ENCODE measurements at places on chromosomes 5 and 9. TPM values are rescaled to one million over a fixed set of nuclear protein-coding genes. Genes with fewer than 3 reads are reported as not detected.
A peak's percentile ranks its signal among the peaks of the same experiment; 100 is the strongest.

- DNase-seq, result no peak
Observed at GRCh38 chr9:69933445-69933844, 110.2 kb upstream of the MAMDC2 start.

DNA sequence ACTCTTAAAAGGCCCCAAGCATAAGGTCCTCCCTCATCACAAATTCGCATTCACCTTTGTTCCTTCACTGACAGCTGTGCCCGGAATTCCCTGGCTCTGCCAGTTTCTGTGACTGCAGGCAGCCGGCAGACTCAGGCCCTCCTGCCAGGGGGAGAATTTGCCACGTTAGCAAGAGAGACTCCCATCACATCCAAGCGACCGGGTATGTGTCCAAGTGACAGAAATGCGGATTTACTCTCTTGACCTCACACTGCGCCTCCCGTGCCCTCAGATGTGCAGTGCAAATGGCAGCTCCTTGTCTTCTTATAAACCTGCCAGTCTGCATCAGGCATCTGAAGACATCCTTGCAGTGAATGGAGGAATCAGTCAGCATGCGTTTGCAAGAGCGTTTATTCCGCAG lies 187.1 kb upstream of the WWC1 start:
- no peak for DNase-seq

DNA sequence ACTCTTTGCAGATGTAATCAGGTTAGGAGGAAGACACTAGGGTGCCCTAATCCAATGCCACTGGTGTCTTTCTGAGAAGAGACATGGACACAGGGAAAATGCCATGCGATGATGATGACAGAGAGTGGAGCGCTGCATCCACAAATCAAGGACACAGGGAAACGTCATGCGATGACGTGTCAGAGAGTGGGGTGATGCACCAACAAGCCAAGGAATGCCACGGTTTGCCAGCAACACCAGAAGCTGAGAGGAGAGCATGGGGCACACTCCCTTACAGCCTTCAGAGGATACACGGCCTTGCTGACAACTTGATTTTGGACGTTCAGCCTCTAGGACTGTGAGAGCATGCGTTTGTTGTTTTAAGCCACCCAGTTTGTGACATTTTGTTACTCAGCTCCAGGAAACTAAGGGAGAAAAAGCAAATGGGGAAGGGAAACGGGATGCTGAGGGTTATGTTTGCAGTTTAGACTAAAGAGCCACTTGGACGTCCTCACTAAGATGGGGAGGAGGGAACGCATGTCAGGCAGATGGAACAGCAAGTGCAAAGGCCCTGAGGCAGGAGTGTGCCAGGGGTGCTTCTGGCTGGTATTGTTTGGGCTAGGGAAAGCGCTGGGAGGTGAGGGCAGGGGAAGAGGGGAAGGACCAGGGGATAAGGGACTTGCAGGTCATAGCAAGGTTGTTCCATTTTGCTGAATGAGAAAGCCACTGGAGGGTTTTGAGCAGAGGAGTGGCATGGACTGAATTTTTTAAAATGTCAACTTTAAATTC lies 2.5 kb upstream of the TENT4A start:
- no peak for DNase-seq

DNA sequence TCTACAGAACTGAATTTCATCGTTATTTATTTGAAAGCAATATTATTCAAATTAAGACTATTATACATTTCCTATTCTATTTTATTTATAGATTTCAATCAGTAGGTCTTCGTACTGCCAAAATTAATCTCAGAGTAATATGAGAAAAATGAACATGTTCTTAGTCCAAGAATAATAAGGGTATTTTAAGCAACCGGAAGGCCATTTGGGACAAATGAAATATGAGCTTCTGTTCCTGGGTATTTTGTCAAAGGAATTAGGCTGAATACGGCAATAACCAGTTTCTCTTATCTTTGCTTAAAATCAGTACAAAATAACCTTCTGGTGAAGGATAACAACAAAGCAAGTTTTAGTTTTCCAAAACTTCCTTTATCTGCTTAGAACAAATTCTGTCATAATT lies 410.3 kb upstream of the PRR16 start:
- DNase-seq, result no peak

DNA sequence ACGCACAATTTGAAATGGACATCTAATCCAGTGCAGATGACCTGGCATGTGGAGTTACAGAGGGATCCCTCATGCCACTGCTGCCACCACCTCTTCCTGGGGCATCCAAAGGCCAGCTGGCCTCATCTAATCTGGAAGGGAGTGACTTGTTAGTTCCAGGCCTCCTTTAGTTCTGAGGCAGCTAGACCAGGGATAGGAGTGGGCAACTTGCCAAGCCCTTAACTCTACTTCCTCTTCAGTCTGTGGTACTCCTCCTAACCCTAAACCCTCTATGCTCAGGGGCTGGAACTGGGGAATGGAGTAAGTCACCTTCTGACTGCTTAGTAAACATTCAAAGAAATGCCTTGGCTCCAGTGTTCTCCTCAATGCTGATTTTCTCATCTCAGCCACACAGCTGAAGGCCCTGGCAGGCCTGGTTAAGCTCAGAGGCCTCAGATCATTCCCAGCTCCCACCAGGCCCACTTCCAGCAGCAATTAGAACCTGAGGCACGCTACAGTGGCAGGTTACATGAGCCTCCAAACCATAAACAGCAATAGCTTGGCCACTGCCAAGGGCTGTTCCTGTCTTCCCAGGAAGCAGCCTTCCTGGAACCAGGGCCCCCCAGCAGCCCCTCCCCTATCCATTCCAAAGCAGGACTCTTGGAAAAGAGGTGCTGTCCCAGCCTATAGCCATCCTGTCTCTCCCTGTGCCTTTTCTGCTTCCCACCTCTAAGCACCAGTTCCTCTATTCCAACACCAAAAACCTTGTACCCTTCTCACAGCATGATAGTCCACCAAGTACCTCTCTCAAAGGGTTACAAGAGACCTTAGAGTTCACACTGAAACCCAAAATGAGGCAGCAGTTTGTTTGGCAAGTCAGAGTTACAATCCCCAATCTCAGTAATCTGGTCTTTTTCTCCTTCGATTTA lies 2.0 kb downstream of the EIF4EBP3 start:
- no peak for DNase-seq

DNA sequence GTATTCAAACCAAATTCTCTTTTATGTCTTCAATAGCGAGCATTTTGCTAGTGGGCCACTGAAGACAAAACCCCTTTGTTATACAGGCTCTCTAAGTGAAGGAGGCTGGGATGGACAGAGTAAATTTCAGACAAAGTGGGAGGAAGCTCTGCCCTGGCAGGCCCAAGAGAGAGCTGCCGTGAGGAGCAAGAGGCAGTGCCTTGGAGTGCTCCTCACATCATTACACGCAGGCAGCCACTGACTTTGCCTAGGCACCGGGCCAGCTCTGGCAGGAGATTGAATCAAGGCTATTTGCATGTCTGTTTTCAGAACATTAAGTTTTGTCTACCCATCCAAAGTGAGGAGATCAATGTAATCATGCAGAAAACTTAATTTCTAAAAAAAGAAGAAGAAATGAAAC lies 167.7 kb downstream of the CCDC192 start:
- DNase-seq, result no peak

GRCh38 chr9:130444565-130445221 lies at the start of gene ASS1:
Gene ASS1, plus strand, starts transcription at chr9:130444961. Its CDS starts 7,268 bp downstream, at chr9:130452229.
- no peak for DNase-seq

DNA sequence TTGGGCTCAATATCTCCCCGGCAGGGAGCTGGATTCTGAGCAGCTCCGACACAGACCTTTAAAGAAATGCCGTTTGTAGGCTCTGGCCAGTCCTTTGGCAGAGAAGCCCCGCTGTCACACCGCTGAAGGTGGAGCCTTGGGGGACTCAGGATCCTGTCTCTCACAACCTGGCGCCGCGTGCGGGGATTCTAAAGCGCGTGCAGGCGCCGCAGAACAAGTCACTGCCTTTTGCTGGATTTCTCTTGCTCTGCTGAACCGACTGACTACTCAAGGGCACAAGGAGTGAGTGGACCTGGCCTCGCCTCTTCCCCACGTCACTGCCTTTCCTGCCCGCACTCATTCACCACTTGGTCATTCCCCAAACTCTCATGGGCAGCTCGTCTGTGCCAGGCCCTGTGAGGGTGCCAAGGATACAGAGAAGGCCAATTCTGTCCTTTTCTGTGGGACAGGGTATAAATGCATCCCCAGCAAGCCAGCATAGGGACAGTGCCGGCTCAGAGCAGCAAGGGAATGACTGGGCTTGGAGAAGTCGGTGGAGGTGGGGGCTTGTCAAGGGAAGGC lies 69.3 kb downstream of the CRB2 start:
- DNase-seq, result no peak

- no peak for DNase-seq
Observed at GRCh38 chr5:92635001-92635461, 946.0 kb downstream of the NR2F1-AS1 start.

DNA sequence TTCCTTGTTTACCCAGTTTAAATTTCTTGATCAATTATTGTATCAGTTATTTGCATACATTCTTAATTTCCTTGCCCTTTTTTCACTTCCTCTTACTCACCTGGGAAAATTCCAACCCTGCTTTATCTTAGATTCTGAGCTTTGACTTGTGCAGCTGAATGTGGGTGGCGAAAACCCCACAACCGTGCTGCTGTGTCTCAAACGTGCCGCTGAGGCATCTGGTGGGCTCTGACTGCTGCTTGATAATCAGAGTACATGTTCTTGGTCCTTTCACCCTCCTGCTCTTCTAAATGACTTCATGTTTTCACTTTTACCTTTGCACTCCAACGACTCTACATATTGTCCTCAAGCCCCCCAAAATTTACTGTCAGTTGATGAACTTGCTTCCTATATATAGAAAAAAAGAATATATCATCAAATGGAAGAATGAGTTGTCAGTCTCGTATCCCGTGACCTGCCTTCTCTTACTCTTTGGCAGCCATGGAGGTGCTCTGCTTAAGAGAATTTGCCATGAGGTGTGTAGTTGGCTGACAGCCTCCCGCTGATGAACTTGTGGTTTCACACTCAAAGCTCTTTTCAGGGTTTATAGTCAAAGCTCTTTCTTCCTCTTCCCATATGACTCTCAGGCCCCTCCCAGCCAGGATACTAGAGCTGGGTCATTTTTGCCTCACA lies 14.0 kb upstream of the JAK2 start:
- no peak for DNase-seq

GRCh38 chr9:113879318-113879717 lies 3.2 kb downstream of the ZNF618 start:
- DNase-seq, result no peak

DNA sequence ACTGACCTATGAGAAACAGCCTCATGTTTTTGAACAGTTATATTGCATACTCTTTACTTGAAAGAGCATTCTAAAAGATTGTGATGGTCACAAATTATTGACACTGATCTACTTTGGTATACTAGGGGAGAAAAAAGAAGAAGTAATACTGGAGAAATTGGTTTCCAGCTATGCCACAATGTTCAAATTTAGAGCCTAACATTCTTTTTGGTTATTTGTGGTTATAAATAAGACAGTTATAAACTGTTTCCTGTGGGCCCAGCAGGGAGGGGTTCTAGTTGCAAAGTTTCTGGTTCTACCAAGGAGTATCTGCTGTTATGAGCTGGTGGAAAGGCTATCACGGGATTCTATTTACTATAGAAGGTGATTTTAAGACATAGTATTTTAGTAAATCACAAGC lies 4.8 kb downstream of the CWC27 start:
- DNase-seq, result no peak

DNA sequence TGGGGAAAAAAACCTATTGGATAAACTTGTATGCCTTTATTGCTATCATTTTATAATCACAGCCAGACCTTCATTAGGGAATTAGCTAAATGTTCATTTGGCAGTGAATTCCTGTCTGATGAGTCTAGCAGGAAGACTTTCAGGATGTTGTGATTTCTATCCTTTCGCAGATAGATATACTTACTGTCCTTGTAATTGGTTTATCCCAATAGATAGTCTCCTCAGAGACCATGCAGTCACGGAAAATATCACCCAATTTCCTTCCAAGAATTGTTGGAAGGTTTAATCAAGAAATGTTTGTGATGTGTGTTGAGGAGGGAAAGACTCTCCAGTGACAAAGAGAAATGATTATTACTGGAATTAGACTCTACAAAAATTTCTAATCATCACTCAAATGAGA lies 1937.9 kb upstream of the WWC1 start:
- no peak for DNase-seq

- DNase-seq, result peak; percentile 60
Observed at GRCh38 chr5:136279314-136279713, 86.0 kb downstream of the TRPC7 start.

GRCh38 chr9:118059484-118060278 lies 355.5 kb downstream of the TLR4 start:
- peak; percentile 2 for DNase-seq

GRCh38 chr5:54725391-54726280 lies 208.1 kb downstream of the SNX18 start:
- no peak for DNase-seq

Gene SMIM23
- not detected for total RNA-seq

Gene SAXO1
- total RNA-seq, result not detected

Gene PAEP
- not detected for total RNA-seq

Measured in epithelial cell of proximal tubule (primary cell).